ENCODE measurements at places on chromosomes 11 and 22.

- no peak for DNase-seq
These were observed 18.4 kb upstream of the RAPSN start for GRCh38 chr11:47467357-47467756.

- no peak for DNase-seq
These were observed 2.1 kb downstream of the VSIG2 start for GRCh38 chr11:124749912-124750311.

DNA sequence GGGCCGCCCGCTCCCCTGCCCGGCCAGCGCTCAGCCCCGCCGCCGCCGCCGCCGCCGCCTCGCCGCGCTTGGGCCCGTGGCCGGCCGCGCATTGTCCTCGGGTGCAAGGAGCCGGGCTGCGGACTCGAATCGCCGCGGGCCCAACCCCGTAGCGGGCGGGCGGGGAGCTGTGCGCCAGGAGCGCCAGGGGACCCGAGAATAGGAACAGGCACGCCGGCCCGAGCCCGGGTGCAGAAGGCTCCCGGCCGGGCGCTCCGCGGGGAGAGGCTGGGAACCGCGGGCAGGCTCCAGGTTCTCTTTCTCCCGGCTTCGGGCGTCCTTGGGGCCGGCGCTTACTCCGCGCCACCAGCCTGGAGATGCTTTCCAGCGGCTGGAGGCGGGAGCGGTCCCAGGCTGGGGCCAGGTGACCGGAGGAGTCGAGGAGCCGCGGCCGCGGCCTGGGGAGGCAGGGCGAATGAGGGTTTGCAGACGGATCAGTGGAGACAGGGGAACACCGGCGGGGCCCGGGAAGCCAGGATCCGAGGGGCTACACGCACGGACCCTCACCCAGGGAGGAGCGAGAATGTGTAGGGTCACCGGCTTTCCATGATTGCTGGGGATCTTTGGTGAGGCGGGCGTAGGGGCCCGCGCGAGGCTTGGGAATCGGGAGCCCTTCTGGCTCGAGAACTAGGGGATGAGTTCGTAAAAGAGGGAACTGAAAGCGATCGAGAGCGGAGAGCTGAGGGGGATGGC, 726 bp downstream of the PKNOX2 start:
- DNase-seq = no peak

DNA sequence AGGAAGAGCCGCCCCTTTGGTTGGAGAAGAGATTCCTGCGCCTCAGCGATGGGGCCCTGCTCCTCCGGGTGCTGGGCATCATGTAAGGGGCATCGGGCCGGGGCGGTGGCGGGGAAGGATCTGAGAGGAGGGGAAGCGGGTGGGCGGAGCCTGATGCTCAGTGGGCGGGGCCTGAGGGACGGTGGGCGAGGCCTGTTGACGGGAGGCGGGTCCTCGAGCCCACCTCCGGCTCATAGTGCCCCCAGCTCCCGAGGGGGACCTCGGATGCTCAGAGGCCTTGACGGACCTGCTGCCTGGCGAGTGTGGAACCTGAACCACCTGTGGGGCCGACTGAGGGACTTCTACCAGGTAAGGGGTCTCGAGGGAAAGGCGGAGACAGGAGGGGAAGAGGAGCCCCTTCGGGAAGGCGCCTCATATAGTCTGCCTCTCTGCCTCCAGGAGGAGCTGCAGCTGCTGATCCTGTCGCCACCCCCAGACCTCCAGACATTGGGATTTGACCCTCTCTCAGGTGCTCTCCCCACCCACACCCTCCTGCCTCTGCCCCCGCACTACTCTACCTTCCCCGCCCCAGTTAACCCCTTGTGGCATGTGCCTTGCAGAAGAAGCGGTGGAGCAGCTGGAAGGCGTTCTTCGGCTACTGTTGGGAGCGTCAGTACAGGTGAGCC, 799 bp downstream of the CCDC88B start:
- DNase-seq = peak; percentile 78

DNA sequence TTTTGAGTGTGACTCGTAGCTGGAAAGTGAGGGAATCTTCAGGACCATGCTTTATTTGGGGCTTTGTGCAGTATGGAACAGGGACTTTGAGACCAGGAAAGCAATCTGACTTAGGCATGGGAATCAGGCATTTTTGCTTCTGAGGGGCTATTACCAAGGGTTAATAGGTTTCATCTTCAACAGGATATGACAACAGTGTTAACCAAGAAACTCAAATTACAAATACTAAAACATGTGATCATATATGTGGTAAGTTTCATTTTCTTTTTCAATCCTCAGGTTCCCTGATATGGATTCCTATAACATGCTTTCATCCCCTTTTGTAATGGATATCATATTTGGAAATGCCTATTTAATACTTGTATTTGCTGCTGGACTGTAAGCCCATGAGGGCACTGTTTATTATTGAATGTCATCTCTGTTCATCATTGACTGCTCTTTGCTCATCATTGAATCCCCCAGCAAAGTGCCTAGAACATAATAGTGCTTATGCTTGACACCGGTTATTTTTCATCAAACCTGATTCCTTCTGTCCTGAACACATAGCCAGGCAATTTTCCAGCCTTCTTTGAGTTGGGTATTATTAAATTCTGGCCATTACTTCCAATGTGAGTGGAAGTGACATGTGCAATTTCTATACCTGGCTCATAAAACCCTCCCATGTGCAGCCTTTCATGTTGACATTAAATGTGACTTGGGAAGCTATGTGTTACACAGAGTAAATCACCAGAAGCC, 11.0 kb downstream of the OR51E1 start:
- no peak for DNase-seq

DNA sequence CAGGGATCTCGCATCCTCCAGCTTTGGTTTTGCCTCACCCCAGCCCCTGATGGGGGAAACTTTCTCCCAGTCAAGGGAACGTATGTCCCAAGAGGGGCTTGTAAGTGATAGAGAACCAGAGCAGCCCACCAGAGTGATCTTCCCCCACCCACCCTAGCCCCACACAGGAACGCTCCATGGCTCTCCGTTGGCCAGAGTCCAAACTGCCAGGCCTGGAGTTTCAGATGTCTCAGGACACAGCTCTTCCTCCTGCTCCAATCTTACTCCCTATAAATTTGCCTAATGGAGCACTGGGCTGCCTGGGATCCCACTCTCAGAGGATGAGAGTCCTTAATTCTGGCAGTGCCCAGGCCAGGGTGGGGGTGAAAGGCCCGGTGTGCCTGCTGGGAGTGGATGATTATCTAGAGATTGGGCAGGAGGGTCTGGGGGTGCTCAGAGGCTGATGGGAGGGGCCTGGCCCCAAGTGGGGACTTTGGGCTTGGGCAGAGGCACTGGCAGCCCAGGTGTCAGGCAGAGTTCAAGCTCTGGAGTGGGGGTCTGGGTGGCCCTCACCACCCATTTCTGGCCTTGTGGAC, 79.9 kb downstream of the WNT7B start:
- DNase-seq = no peak
